GM23248 (cell line): ENCODE measurements at places on chromosomes 6 and 20. TPM values are rescaled to one million over a fixed set of nuclear protein-coding genes. Genes with fewer than 3 reads are reported as not detected.

DNA sequence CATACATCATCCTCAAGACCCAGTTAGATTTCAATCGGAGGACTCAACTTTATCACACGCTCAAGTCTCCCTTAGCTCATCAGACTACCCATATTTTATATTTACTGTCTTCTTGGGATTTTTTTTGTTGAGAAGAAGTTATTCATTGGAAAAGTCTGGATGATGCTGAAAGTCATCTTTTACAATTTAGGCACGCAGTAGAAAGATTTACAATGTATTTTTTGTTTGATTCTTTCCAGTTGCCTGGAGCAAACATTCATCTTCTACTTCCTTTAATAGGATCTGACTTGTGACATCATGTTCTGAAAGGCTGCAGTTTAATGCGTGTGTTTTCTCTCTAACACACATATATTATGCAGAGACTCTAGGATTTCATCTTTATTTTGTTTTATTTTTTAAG is 235.7 kb downstream of the DOK5 start:
- no peaks in the 10 kb centered on the region for H3K27me3 ChIP-seq
- H3K27ac ChIP-seq, result no peak overlapping the region
- no peaks in the 10 kb centered on the region for H3K4me1 ChIP-seq
- no peaks in the 10 kb centered on the region for H3K36me3 ChIP-seq
- no peak for DNase-seq

DNA sequence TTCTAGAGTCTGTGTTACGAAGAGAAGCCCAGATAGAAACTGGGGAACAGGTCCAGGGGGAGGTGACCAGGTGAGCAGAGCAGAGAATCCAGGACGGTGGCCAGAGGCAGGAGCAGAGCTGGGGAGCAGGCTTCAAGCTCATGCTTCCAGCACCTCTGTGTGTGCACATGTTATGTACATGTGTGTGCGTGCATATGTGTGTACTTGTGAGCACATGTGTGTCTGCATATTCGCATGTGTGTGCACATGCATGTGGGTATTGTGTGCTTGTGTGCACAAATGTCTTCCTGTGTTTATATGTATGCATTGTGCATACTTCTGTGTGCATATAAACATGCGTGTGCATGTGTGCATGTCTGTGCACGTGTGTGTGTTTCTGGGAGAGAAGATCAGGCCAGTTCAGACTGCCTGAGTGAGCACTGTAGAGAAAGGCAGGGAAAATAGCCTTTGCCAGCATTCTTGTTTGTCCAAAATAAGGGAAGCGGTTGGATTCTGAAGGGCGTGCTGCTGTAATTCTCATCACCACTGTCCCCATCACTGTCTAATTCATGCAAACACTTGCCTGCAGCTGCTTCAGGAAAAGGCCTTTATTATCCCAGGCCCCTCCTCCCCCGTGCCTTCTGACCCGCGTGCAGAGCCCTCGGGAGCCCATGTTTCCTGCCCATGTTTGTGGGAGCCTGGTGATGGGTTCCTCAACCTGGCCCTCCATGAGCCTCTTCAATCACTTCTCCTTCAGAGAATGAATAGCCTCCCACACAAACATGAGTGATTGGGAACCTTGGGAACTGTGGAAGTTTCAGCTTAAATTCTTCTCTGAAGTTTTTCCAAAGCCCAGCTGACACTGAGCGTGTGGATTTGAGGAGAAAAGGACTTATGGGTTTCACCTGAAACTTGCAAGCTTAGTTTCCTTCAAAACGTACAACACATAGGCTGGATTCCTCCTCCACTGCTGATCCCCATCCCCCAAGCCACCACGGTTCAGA is 161.7 kb upstream of the AFDN start:
- no peaks in the 10 kb centered on the region for H3K27me3 ChIP-seq
- H3K27ac ChIP-seq, result no peak overlapping the region
- H3K4me3 ChIP-seq, result no peak overlapping the region
- no peaks in the 10 kb centered on the region for H3K4me1 ChIP-seq
- H3K36me3 ChIP-seq, result no peaks in the 10 kb centered on the region

DNA sequence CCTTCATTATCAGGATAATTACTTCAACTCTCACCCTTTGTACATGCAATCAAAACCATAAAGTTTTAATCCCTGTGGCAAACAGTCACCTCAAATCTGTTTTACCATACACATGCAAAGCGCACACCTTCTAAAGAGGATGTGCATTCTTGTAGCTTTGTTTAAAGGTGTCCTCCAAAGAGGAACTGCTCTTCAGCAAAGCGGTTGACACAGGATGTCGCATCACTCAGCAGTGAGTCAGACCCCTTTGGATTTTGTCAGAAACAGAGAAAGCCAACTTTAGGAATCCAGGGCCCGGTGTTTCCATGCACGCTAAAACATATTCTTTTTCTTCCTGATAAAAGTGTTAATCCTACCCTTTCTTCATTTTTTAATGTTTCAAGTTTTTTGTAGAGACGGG is 268.3 kb upstream of the ARID1B start:
- H3K4me3 ChIP-seq, result no peak overlapping the region
- H3K36me3 ChIP-seq, result no peaks in the 10 kb centered on the region
- DNase-seq, result no peak

Gene LPA
- total RNA-seq, result not detected in 2 replicates

Gene APMAP
- total RNA-seq, result 109 and 129 TPM in 2 replicates
